ENCODE measurements at places on chromosomes 13 and 19. TPM values are rescaled to one million over a fixed set of nuclear protein-coding genes. Genes with fewer than 3 reads are reported as not detected.

GRCh38 chr13:76094645-76095044 is 458.5 kb downstream of the LMO7 start:
- DNase-seq, result no peak

The TEAD2 gene
- total RNA-seq, result 13.7 TPM

The PDE4A gene
- 2.1 TPM for total RNA-seq

DNA sequence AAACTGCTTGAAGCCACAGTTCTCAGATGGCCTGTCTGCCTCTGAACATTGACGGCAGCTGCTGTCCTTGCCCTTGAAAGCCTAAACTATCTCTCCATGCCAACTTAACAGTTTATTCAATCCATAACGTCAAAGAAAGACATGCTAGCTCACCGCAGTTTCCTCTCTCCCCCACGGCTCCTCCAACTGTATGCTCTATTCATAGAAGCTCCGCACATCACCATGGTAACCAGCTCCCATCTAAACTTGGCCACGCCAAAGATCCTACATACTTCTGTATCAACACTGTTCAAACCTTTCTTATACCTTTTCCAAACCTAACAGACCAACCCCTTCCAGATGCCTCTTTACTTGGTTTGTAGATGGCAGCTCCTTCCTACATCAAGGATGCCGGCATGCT is 48.6 kb downstream of the ZNF91 start:
- no peak for DNase-seq

The MTUS2 gene
- not detected for total RNA-seq

The ETV2 gene
- not detected for total RNA-seq

DNA sequence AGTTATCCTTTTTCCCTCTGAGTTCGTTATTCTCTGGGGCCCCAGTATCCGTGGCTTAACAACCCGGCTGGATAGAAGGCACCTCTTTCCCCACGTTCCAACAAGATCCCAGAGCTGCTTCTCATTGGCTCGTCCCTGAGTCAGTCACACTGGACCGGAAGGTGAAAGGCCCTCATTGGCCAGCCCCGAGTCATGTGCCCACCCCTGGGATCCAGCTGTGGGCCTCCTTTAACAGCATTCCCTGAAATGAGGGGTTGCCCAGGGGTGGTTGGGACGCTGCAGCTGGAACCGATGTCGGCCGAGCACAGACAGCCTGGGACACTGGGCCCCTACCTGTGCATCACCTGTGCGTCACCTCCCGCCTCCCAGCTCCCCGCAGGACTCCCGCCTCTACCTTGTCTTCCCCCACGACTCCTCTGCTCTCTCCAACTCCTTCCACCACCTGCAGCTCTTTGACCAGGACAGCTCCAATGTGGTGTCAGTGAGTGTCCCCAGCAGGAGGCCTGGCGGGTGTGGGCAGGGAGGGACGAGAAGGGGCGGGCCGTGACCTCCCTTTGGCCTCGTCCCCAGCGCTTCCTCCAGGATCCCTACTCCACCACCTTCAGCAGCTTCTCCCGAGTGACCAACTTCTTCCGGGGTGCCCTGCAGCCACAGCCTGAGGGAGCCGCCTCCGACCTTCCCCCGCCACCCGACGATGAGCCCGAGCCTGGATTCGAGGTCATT is 4.3 kb downstream of the TBC1D17 start:
- DNase-seq, result no peak

GRCh38 chr19:39969266-39969665 is 1.7 kb upstream of the PSMC4 start:
- no peak for DNase-seq

DNA sequence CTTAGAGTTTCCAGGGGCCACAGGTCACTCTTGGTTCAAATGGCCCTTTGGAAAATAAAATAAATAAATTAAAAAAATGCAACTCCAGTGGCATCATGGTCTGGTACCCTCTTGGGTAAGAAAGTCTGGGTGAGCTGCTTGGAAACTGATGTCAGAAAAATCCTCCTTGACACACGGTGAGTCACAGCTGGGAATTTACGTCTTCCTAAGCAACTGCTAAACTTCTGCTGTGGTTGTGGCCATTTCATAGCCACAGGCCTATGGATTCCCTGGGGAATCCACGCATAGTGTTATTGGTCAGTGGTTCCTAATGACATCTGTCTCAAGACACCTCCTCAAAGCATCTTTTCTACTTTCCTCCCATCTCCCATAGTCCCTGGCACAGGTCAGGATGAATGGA is 220.8 kb downstream of the COG6 start:
- DNase-seq, result no peak

GRCh38 chr13:57672168-57672567 is 40.6 kb downstream of the PCDH17 start:
- no peak for DNase-seq

The GPR12 gene
- not detected for total RNA-seq

DNA sequence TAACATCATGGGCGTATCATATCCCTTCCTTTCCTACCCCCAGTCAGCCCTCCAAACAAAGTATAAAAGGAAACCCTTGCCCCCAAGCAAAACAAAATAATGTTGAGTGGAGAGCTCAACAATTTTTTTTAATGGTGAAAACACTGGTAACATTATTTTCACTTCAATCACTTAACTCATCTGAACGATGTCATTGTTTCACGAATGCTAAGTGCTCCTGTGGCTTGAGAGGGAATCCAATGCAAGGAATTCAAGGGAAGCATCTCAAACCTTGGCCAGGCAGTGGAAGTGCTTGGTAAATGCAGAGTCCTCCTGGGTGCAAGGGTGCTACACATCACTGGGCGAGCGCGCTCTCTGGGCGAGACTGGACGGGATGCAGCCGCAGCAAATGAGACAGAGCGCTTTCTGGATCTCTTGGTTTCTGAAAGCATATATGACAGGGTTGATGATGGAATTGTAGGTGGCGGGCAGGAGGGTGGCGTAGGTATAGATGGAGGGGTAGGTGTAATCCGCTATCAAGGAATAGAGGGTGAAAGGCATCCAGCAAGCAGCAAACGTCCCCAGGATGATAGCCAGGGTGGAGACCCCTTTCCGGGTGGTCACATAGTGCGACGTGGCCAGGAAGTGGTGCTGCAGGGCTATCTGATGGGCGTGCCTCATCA is 2.0 kb downstream of the GPR12 start:
- no peak for DNase-seq

The ELAVL3 gene
- not detected for total RNA-seq

GRCh38 chr19:35774274-35775045 is 904 bp upstream of the ARHGAP33 start:
- no peak for DNase-seq

DNA sequence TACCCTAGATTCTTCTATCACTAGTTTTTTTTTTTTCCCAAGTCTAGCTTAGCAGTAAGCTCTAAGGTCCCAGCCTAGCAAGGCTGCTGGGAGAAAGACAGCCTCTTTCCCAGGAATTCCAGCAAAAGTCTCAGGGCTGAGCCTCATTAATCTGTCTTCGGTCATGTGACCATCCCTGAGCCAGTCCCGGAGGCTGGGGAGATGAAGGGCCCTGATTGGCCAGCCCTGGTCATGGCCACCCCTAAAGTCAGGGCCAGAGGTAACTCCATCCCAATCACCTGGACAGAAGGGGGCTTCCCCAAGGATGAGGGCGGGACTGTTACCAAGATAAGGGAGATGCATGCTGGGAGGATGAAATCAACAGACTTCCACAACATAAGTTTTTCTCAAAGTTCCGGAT is 43.3 kb downstream of the CCNE1 start:
- no peak for DNase-seq

DNA sequence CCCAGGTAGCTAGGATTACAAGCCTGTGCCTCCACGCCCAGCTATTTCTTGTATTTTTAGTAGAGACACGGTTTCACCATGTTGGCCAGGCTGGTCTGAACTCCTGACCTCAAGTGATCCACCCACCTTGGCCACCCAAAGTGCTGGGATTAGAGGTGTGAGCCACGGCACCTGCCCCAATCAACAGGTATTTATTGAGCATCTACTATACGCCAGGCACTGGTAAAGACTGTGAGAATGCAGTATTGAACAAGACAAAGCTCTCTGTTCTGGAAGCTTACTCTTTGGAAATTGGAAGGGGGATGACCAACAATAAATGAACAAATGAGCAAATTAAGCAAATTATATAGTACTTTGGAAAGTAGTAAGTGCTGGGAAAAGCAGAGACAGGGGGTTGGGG is 21.4 kb upstream of the ERCC1 start:
- DNase-seq, result no peak

DNA sequence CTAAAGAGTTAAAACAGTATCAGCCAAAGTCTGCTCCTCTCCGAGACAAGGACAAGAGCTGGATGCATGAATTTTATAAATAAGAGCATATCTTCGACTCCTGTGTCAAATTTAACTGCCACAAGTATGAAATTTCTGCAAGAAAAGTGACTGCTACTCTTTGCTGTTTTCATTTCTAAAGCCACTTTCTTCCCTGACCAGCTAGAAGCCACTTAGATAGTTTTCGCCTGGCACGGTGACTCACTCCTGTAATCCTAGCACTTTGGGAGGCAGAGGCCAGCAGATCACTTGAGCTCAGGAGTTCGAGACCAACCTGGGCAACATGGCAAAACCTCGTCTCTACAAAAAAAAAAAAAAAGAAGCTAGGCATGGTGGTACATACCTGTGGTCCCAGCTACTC is 61.3 kb downstream of the ENOX1 start:
- DNase-seq, result no peak

DNA sequence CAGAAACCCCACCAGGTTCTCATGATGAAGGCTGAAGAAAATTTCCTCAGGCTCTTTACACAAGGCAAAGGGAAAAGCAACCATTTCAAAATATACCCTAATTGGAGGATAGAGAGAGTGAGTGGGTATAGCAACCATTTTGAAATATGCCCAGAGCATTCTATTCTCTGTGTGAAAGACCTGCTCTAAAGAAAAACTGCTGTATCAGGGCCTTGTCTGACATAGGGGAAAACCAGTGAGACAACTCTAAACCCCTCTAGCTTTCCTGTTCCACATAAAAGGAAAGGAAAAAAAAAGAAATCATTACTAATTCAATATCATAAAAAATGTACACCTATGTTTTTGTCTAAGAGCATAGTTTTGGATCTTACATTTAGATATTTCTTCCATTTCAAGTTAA is 42.3 kb downstream of the TPTE2 start:
- DNase-seq, result no peak

The SIGLEC5 gene
- total RNA-seq, result not detected

- no peak for DNase-seq
Measured at GRCh38 chr13:37290716-37291505, 185.4 kb upstream of the CSNK1A1L start.

The INSR gene
- 3.6 TPM for total RNA-seq

The ZNF506 gene
- total RNA-seq, result 2.3 TPM

- no peak for DNase-seq
Measured at GRCh38 chr19:46815833-46816627, 27.6 kb upstream of the SLC1A5 start.

GRCh38 chr19:14349426-14349825 is 31.8 kb upstream of the ADGRE5 start:
- no peak for DNase-seq

DNA sequence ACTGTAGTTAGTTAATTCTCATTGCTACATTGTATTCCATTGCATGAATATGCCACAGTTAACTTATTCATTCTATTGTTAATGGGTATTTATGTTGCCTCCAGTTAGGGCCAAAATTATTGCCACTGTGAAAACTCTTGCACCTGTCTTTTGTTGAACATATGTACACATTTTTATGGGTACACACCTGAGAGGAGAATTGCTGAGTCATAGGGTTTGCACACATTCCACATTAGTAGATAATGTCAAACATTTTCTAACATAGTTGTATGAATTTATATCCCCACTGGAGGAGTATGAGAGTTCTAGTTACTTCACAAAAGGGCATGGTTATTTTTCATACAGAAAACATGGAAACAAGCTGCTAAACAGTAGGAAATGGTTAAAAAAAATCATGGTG is 338.4 kb downstream of the FOXO1 start:
- DNase-seq, result no peak

DNA sequence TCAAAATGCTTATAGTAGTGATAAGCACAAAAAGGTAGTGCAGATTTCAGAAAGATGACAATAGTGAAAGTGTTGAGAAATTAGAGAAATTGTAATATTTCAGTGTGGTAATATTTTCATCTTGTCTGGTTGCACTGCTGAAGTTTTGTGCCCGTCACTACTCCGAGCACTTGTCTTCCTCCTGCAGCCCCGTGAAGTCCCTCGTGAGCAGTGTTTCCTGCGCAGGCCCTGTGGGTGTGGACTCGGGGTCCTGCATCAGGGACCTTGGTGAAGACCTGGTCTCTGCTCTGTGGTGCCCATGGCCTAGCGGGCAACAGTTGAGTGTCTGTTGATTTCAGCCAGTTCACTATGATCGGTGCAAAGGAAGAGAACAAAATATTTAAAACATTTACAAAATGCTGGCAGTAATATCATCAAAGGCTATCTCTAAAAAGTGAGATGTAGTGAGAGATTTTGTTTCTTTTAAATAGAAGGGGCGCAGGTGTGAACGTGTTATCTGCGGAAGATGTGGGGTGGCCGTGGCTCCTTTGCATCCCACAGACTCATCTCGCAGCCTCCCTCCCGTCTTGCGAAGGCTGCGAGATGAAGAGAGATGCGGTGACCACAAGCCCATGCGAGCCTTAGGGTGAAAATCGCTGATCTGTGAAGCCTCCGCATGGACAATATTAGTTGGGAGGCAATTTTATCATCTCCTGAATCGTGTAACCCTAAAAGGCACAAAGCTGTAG is 27.7 kb upstream of the DCUN1D2 start:
- DNase-seq, result no peak

The KLK14 gene
- not detected for total RNA-seq

The GPR183 gene
- 0.30 TPM for total RNA-seq

GRCh38 chr13:46751811-46752635 is 44.9 kb downstream of the ESD start:
- no peak for DNase-seq

The DHDH gene
- total RNA-seq, result 0.55 TPM

DNA sequence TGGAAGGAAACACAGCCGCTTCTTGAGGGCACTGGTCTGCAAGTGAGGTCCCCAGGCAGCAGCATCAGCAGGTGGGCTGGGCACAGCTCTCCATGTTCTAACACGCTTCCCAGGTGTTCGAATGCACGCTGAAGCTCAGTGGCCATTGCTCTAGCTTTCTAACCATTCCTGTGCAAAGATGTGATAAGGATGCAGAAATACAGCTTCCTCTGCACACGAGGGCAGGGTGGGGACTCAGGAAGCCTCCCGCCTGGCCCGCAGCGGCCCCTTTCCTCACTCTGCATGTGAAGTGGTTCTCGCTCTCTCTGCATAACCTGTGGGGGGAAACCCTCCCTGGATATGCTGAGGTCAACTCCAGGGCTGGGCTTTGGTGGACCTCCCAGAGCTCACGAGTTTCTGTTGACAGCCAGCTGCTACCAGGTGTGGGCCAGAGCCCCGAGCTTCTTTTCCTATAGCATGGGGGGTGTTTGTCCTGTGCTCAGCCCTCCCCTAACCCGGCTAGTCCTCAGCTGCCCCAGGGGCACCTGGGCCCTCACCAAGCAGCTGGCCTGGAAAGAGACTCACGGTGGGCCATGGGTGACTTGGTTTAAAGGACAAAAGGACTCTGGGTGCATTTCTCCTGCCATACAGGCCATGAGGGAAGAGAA is 168.2 kb downstream of the TEX29 start:
- DNase-seq, result no peak

The MEF2B gene
- 0.59 TPM for total RNA-seq

The SLC7A10 gene
- not detected for total RNA-seq

The SPART gene
- total RNA-seq, result 63.6 TPM

Measured in NCI-H460 (cell line).